ENCODE measurements at places on chromosomes 5 and 9.

- DNase-seq = no peak
These were observed 122.7 kb downstream of the GRIA1 start for GRCh38 chr5:153613144-153613543.

- no peak for DNase-seq
These were observed 250.8 kb downstream of the SLIT3 start for GRCh38 chr5:169050146-169050571.

DNA sequence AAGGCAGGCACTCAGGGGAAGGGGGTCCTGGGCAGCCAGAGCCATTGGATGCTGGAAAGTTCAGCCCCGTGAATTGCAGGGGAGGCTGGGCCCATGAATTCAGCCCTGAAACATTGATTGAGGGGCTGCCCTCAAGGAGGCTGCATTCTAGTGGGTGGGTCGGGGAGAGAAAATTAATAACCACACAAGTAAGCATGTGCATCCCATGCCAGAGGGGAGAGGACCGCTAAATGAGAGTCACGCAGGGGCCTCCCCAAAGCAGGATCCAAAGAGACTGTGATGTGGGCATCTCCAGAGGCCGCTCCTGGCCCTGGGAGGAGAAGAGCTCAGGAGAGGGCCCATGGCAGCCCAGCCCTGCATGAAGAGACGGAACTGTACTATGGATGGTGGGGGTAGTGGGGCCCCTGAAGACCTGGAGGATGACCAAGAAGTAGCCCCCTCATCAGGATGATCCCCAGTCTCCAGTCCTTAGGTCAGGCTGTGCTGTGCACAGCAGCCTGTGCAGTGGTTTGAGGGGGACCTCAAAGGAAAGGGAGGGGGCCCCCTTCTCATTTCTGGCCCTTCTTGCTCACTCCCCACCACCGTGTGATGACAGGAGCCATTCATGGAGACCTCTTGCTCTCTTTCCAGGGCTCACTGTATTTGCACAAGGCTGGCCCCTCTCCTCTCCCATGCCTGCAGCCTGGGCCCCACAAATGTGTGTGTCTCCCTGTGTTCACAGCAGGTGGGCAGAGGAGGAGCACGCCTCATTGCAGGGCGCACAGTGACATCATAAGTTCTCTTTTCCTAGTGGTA, 233.6 kb upstream of the IRX1 start:
- no peak for DNase-seq

GRCh38 chr5:32646061-32646969, 61.0 kb downstream of the SUB1 start:
- no peak for DNase-seq

- no peak for DNase-seq
These were observed 2.4 kb upstream of the TXN start for GRCh38 chr9:110258690-110259091.

GRCh38 chr9:22169243-22169642, 160.1 kb upstream of the CDKN2B start:
- DNase-seq = peak; percentile 17

- no peak for DNase-seq
These were observed 40.3 kb downstream of the ZNF354A start for GRCh38 chr5:178690208-178690607.

DNA sequence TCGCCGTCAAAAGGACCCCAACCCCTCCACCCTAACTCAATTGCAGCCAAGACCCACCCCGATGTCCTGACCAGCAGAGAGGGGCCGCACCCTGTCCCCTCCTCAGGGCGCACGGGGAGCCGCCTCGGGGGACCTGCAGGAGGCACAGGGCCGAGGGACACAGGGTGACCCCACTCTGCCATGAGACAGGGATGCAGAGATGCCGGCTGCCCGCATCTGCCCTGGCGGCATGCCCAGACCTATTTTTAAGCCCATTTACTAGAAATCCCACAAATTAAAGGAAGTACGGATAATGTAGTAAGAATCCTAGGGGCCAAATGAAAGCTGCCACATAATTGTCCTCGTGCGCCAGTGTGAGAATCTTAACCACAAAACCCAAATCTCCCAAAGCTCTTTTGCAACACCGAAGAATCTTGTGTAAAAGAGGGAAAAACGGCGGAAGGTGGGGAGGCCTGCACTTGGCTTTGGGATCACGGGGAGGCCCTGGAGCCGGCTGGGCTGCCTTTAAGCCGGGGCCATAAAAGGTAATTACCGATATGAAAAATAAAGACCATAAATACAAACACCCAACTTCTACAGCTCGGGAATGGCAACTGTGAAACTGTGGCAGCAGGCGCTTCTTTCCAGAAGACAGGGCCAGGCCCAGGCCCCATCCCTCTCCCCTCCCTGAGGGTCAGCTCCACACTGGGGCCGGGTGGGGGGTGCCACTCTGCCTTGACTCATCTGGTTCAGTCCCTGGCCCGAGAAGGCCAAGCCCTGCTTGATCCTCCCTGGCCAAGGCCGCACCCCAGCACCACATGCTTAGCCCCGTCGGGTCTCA, 35.0 kb downstream of the NACC2 start:
- DNase-seq = no peak

DNA sequence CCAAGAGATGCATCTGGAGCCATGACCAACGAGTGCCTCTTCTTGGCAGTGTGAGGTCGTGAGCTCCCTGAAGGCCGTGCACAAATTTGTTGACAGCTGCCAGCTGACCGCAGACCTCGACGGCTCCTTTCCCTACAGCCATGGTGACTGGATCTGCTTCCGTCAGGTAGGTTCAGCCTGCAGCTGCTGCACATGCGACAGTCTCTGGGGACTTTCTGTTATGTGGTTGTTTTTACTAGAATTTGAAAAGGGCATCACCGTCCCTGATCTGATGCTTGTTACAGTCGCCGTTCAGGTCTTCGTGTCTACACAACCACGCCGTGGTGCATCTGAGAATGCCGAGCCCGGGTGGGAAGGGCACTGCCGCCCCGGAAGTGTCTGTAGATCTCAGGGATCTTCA, 36.5 kb upstream of the LRRC14B start:
- DNase-seq = no peak

- no peak for DNase-seq
These were observed 54.0 kb upstream of the TGFBR1 start for GRCh38 chr9:99050924-99051323.

DNA sequence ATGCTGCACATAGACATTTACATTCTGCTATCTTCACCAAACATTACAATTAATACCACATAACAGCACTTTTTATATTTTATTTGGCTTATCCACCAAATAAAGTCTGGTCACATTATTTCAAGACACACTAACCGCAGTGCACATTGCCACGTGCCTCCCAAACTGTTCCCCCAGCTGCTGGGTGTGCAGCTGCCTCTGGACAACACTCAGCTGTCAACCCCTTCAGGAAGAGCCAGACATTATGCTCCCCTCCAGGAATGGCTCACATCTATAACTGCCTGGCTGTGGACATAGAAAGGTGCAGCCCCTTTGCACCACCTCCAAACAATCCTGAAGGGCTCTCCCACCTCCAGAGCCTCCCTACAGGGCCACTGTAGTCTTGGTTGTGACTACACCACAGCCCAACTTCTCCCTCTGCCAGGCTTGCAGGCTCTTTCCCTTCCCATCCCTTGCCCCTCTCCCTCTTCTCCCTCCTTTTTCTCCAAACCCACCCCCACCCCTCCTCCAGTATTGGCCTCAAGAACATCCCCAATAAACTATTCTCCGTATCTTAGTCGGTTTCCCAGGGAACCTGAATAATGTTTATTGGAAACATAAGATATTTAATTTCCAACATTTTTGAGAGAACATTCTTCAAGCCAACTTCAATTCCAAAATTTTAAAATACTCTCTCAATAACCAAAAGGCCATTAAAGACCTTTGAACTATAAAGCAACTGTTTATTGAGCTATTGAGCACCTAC, 372.3 kb downstream of the CTNND2 start:
- DNase-seq = no peak

DNA sequence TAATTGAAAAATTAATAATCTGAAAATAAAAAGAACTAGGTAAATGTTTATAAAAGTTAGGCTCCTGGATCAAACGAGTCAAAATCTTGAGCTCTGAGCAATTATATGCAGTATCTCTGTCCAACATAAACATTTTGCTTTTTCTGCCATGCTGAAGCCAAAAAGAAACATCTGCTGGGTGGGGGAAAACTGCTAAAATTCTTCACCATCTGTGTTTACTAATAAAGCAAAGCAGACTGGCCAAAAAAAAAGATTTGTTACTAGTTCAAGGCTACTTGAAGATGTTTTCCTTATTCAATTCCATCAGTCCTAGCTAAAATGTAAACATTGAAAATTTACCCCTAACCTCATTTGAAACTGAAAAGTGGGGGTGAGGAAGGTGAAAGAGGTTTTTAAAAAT, 29.7 kb downstream of the GTF3C4 start:
- no peak for DNase-seq

GRCh38 chr5:132639706-132640130, 18.3 kb upstream of the IL13 start:
- DNase-seq = no peak

DNA sequence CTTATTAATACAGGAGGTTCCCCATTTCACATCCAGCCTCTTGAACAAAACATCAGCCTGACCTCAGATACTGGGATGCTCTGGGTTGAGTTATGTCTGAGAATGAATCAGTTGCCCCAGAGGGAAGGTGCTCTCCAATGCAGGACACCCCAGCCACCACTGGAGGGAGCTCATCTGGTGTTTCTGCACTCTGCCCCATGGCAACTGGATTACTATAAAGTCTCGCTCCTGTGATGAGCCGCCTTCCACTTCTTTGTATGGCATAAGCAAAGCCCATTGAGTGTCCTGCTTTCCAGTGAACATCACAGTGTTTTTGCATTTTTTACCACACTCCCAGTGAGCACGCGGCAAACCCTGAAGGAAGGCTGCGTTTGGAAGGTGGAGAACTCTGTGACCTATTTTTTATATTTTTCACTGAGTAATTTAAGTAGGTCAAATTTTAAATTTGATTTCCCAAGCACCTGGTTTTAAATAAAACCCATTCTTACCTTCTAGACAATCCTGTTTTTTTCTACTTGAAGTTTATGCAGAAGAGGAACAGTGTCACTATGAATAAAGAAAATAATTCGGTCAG, 176.9 kb upstream of the WWC1 start:
- peak; percentile 69 for DNase-seq

DNA sequence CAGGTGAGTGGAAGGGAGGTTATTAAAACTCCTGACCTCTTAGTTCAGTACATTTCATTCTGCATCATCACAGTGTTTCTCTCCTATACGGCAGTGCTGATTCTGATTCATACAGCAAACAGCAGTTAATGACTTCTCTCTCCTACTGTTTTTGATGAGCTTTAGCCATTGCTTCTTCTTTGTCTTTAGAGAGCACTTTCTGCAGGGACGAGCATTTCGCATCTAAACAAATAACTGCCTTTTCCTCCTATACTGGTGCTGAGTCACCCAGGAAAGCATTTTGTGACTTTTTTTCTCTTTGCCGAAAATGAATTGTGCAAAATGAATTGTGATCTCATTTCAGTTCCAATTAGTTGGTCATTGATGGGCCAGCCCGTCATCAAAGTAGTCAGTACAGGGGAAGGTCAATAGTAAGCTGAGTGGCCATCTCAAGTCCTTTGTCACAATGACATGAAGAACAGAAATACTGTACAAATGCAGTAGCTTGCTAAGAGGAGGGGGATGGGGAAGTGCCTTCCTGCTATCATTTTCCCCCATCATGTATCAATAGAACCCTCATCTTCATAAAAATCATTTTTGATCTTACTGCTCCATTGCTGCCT, 98.5 kb downstream of the INSYN2B start:
- DNase-seq = no peak

GRCh38 chr9:23775549-23775948, 50.5 kb downstream of the ELAVL2 start:
- no peak for DNase-seq

DNA sequence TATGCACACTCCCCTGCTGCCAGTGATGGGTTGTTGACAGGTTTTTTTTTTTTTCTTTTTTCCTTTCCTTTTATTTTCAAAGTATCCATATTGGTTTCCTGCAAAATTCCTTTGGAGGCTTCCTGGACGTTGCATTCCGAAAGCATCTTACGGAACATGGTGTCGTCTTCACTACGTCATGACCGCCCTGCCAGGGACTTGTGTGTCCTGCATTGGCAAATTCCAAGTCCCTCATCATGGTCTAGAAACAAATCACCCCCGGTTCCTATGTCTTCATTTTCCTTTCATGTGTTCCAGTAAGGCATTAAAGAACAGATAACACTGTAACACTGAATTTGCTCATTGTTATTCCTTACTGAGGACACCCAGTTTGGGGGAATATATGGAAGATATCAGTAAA, 35.0 kb upstream of the ADAMTSL1 start:
- DNase-seq = no peak

GRCh38 chr5:127186657-127187056, 103.9 kb upstream of the MEGF10 start:
- peak; percentile 57 for DNase-seq

DNA sequence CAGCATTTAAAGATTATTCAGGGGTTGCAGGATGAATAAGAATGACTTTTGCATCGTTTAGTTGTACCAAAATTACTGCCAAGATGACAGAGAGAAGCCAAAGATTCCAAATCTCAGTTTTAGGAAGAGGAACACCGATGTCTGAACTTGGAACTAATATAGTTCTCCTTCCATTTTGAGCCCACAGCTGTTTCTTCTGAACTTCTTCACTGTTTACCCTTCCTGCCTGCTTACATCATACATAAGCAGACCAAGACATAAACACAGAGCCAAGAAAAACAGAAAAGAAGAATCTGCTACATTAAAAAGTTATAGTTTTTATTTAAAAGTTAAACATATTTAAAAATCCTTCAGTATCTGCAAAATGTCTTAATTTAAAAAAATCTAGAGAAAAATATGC, 146.9 kb upstream of the RAPGEF1 start:
- DNase-seq = no peak
